ENCODE measurements at places on chromosomes 5 and 9. TPM values are rescaled to one million over a fixed set of nuclear protein-coding genes. Genes with fewer than 3 reads are reported as not detected.

GRCh38 chr5:133155326-133155969 is 103.6 kb downstream of the HSPA4 start:
- no peaks in the 10 kb centered on the region for H3K4me1 ChIP-seq
- no peaks in the 10 kb centered on the region for H3K36me3 ChIP-seq
- DNase-seq: no peak
- H3K27ac ChIP-seq: no peak overlapping the region
- no peak overlapping the region for H3K4me3 ChIP-seq

GRCh38 chr9:133534346-133535291 is at the start of gene ADAMTSL2:
Gene ADAMTSL2 (plus strand): TSS chr9:133534704. CDS start chr9:133536713, 2,009 bp downstream.
- DNase-seq: no peak
- no peaks in the 10 kb centered on the region for H3K36me3 ChIP-seq
- peaks cover 18% of the 10 kb centered on the region for H3K4me1 ChIP-seq

THG1L gene
- 14.6 TPM for total RNA-seq

LEAP2 gene
- total RNA-seq: 5.9 TPM

PCDHA5 gene
- total RNA-seq: not detected

GPR150 gene
- total RNA-seq: 0.27 TPM

Measured in B cell (primary cell).